ENCODE measurements at places on chromosomes 6 and 20. TPM values are rescaled to one million over a fixed set of nuclear protein-coding genes. Genes with fewer than 3 reads are reported as not detected.
A peak's percentile ranks its signal among the peaks of the same experiment; 100 is the strongest.

- DNase-seq: no peak
Observed at GRCh38 chr6:27187231-27188060, 60.1 kb upstream of the PRSS16 start.

- no peak for DNase-seq
Observed at GRCh38 chr6:95848717-95849116, 167.1 kb upstream of the FUT9 start.

GRCh38 chr6:2767657-2768524 is 2.7 kb downstream of the WRNIP1 start:
- DNase-seq: no peak

- no peak for DNase-seq
Observed at GRCh38 chr20:48107560-48107959, 322.3 kb upstream of the SULF2 start.

GRCh38 chr6:57072108-57072507 is 17.9 kb upstream of the ZNF451 start:
- DNase-seq: no peak

DNA sequence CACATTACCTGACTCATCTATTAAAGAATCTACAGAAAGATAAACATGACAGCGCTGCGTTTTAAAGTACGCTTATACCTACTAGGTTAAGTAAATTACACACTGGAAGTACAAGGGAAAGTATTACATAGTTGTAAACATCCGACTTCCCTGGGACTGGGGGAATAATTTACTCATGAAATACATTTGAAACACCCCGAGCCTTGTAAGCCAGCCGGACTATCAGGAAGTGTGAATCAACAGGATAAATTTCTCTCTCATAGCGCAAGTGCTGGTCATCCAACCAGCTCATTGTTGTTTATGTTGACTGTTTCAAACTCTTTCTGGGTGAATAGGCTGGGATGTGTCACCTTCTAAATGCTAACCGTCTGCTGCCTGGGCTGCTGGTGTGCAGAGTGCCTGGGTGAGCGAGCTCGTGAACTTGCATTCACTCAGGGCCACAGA is 4.9 kb downstream of the BMP6 start:
- DNase-seq: peak; percentile 90

- DNase-seq: peak; percentile 93
Observed at GRCh38 chr6:36678488-36679042, at the start of gene CDKN1A. Gene CDKN1A, plus strand, starts transcription at chr6:36678714. Its CDS starts 5,388 bp downstream, at chr6:36684102.

- no peak for DNase-seq
Observed at GRCh38 chr20:32451340-32451681, 93.2 kb downstream of the ASXL1 start.

DNA sequence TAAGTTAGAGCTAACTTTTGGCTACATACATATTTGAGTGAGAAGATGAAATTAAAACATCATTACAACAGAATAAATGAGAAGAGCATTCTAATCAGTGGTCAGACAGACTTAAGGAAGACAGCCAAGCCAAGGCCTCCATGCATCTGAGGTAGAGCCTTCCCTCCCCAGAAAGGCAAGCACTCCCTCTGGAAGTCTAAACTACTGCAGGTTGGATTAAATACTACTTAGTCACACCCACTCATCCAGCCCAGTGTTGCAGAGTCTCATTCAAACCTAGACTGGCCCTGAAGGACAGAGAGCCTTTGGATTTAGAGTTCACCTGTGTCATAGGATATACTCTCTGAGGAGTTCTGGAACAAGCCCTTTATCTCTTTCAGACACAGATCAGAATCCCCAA is 29.2 kb downstream of the TMX4 start:
- no peak for DNase-seq

GRCh38 chr6:158565482-158566040 is 5.7 kb downstream of the TMEM181 start:
- no peak for DNase-seq

DNA sequence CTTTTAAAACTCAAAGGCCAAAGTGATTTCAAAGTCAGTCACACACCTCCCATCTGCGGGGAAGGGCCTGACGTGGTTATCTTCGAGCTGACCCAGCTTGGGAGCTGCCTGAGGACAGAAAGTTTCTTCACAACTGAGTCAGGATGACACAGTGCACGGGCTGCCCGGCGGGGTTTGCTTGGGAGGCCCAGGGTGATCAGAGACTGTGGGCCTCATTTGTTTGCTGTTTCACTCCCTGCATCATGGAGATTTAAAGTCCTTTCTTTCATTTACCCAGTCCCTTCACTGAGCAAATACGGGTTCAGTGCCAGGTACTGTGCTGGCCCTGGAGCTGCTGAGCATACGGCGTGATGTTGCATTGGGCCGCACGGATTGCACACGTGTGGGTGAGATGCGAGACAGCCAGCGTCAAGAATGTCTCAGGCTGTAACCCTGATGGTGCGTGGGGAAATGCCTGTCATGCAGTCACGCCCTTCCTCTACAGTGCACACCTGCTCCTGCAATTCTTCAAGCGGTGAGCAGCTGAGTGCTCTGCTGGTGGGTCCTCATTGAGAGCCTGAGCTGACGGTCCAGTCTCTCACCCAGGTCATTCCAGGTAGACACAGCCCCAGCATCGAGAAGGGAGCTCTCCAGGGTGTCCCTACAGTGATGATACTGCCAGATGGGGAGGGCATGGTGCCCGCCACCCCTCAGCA is 82.7 kb upstream of the PMEPA1 start:
- DNase-seq: no peak

GRCh38 chr20:44630297-44630696 is 21.2 kb downstream of the ADA start:
- DNase-seq: no peak

DNA sequence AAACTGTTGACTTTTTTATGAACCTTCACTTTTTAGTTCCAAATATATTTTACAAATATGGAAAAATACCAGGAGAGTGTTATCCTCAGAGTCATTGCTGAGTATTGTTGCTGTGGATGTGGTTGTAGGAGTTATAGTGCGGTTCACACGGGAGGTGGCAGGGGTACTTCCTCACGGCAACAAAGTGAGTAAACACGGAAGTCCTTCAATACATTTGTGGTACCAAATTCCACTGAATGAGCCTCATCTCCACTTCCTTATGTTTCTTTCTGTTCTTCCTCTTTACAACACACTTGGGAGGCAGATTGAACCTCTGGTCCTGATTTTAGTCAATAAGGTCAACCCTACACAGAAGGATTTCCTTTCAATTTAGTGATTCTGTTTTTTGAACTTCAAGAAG is 371.8 kb downstream of the BTBD3 start:
- DNase-seq: no peak

- DNase-seq: no peak
Observed at GRCh38 chr6:20058912-20059311, 153.4 kb downstream of the MBOAT1 start.

DNA sequence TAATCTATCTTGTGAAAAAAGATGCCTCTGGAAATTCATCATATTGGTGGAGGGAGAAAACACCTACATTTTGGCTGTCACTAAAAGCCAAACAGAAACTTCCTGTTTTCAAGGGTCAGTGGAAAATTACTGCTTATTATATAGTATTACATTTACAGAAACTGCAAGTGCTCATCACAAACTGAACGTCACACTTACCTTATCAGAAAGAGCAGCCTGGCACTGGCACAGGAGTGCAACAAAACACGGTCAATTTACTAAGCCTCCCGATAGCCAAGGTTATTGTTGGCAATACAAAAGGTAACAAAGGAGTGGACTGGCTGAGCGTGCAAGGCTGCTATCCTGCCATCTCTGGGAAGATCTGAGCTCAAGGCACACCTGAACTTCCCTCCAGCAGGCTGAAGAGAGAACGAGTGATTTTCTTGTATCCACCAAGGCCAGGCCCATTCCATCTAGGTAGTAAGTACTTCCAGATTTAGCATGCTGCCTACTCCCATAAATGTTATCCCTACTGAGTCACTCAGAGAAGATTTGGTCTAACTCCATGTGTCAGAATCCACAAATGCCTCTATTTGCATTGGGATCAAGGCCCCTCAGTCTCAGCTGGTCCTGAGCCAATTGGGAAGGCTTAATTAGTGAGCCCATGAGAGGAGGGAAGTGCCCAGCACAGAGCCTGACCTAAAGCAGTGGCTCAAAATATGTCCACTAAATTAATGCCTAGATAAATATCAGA is 399.8 kb downstream of the BTBD9 start:
- peak; percentile 72 for DNase-seq

GRCh38 chr6:169188475-169188874 is 65.2 kb downstream of the THBS2 start:
- DNase-seq: peak; percentile 100

- DNase-seq: no peak
Observed at GRCh38 chr6:31152781-31153180, 4.8 kb downstream of the CCHCR1 start.

- DNase-seq: no peak
Observed at GRCh38 chr6:15143086-15143485, 102.8 kb upstream of the JARID2 start.

- no peak for DNase-seq
Observed at GRCh38 chr6:20207088-20207418, 5.2 kb downstream of the MBOAT1 start.

- DNase-seq: no peak
Observed at GRCh38 chr20:49935746-49936152, 448 bp upstream of the RNF114 start.

DNA sequence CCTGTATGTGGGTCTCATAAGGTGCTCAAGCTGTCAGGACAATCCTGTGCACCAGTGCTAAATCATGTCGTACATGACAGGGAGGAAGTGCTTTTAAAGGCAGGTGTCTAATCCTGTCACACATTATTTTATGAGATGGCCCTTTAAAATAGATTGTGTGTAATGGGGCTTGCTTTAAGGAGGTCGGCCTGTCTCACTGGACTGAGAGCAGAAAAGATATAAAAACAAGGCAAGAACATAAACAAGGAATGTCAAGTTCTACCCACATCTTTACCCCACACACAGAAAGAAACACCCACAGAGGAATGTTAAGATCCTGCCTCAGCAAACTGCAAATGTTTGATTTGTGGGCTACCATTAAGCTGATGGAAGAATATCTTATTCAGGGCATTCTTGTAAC is 279.0 kb downstream of the FOXA2 start:
- DNase-seq: no peak

- DNase-seq: no peak
Observed at GRCh38 chr20:6017880-6018279, 36.0 kb downstream of the LRRN4 start.

DNA sequence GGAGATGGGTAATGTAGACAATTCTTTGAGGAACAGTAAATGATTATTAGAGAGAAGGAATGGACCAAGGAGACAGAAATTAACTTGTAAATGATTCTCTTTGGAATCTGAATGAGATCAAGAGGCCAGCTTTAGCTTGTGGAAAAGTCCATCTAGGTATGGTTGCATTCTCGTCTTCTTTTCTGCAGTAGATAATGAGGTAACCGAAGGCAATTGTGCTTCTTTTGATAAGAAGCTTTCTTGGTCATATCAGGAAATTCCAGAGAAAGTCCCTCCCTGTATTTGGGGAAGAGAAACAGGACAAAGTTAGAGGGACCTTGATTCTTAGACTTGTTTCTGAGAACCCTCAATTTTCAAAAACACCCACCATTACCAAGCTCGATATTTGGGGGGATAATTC is 109.1 kb upstream of the PRSS16 start:
- no peak for DNase-seq

- no peak for DNase-seq
Observed at GRCh38 chr6:98092331-98092730, 742.0 kb upstream of the POU3F2 start.

- peak; percentile 95 for DNase-seq
Observed at GRCh38 chr6:63805808-63806572, 170.4 kb downstream of the PHF3 start.

Gene SRSF6
- total RNA-seq: 72.4 TPM

Gene FAM209B
- not detected for total RNA-seq

Gene SLC35D3
- total RNA-seq: not detected

Gene TGM3
- total RNA-seq: not detected

Data from IMR-90 (cell line).